Articular chondrocyte of knee joint (primary cell): ENCODE measurements at places on chromosomes 11 and 22. TPM values are rescaled to one million over a fixed set of nuclear protein-coding genes. Genes with fewer than 3 reads are reported as not detected.

Gene FOXRED2
- total RNA-seq = 13.2 and 16.3 TPM in 2 replicates

Gene NECTIN1
- total RNA-seq = 4.6 and 6.0 TPM in 2 replicates

Gene PES1
- total RNA-seq = 56.1 and 63.5 TPM in 2 replicates

Gene LRRC55
- not detected in 2 replicates for total RNA-seq

Gene THY1
- 669 and 939 TPM in 2 replicates for total RNA-seq

Gene DLG2
- 3.5 and 5.8 TPM in 2 replicates for total RNA-seq

Gene KDM4D
- 1.0 and 1.1 TPM in 2 replicates for total RNA-seq

Gene XKR3
- total RNA-seq = not detected in 2 replicates

Gene SCN4B
- total RNA-seq = 0.32 and 0.52 TPM in 2 replicates

Gene UBQLNL
- 0.39 and 0.65 TPM in 2 replicates for total RNA-seq

Gene RCOR2
- total RNA-seq = 0.65 and 0.97 TPM in 2 replicates

Gene ABTB2
- total RNA-seq = 2.7 and 3.0 TPM in 2 replicates

Gene HTR3B
- total RNA-seq = not detected in 2 replicates

Gene HPX
- total RNA-seq = 0.65 and 2.2 TPM in 2 replicates

Gene MAPK1
- 62.1 and 76.5 TPM in 2 replicates for total RNA-seq

Gene ATXN10
- total RNA-seq = 133 and 150 TPM in 2 replicates

Gene SMIM35
- total RNA-seq = not detected in 2 replicates

Gene PLAAT5
- 0.39 and 0.86 TPM in 2 replicates for total RNA-seq

Gene FOSL1
- 13.1 and 26.1 TPM in 2 replicates for total RNA-seq

Gene MPPED2
- 3.4 and 5.4 TPM in 2 replicates for total RNA-seq

Gene PRODH
- total RNA-seq = under 0.01 TPM in 1 of 2 replicates, not detected in the other

Gene TIGD3
- total RNA-seq = 0.13 TPM in 1 of 2 replicates, not detected in the other

Gene GNAZ
- total RNA-seq = 3.0 and 4.3 TPM in 2 replicates

Gene FGF3
- not detected in 2 replicates for total RNA-seq

Gene CCDC116
- 0.11 and 0.26 TPM in 2 replicates for total RNA-seq

Gene MMP12
- 0.11 and 0.26 TPM in 2 replicates for total RNA-seq
